ENCODE measurements at places on chromosomes 7 and 10. TPM values are rescaled to one million over a fixed set of nuclear protein-coding genes. Genes with fewer than 3 reads are reported as not detected.

- no peak for ATAC-seq
Observed at GRCh38 chr7:102186306-102186705, 100.4 kb upstream of the SH2B2 start.

DNA sequence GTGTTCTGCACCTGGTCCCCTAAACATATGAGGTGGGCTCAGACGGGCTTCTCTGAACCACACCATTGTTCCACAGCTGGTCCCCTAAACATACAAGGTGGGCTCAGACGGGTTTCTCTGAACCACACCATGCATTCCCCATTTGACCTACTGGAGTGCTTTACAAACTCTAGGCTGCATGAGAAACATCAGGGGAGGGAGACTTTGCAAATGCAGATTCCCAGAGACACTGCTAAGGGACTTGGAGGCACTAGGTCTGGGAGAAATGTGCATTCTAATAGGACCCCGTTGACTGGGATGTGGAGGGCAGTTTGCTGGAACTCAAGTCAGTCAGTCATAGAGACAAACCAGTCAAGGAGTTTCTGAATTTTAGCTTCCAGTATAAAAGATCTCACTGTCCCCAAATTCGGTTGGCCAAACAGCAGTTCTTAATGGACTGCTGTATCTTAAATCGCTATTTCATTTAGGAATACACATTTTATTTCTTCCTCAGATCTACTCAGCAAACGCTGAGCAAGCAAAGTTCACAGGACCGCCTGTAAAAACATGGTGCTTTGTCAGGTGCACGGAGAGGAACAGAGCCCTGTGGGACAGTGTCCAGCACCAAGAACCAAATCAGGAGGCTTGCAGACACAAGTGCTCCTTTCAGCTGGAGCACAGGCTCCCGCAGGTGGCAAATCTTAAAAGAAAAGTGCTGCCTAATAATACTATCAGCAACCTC lies 198.8 kb downstream of the SFMBT2 start:
- ATAC-seq = no peak

GRCh38 chr7:156238366-156239133 lies 402.0 kb upstream of the RNF32 start:
- ATAC-seq = no peak

Gene LRRC61
- total RNA-seq = 7.1 TPM

Gene IRF5
- 10.1 TPM for total RNA-seq

Gene DOCK4
- total RNA-seq = 30.4 TPM

Gene HERC4
- total RNA-seq = 30.3 TPM

Gene DLX5
- not detected for total RNA-seq

Gene BAIAP2L1
- total RNA-seq = 1.2 TPM

Gene ATP5F1C
- total RNA-seq = 300 TPM

Gene ANKRD22
- total RNA-seq = not detected

GRCh38 chr7:43764039-43764761 lies 5.7 kb downstream of the BLVRA start:
- peak; percentile 60 for ATAC-seq

- ATAC-seq = peak; percentile 78
Observed at GRCh38 chr10:108911814-108912541, 1011.3 kb downstream of the XPNPEP1 start.

DNA sequence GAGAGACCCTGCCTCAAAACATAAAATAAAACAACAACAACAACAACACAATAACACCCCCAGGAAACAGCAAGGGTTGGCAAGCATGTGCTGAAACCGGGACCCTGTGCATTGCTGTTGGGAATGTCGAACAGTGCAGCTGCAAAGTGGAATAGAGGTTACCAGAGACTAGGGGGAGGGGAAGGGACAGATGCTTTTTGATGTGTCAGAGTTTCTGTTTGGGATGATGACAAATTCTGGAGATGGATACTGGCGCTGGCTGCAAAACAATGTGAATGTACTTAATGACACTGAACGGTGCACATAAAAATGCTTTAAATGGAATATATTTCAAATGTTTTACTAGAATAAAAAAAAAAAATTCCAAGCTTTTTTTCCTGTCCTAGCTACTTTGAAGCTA lies 241.8 kb downstream of the TEX36 start:
- ATAC-seq = no peak

GRCh38 chr10:76286536-76286935 lies 855.1 kb downstream of the LRMDA start:
- ATAC-seq = no peak

DNA sequence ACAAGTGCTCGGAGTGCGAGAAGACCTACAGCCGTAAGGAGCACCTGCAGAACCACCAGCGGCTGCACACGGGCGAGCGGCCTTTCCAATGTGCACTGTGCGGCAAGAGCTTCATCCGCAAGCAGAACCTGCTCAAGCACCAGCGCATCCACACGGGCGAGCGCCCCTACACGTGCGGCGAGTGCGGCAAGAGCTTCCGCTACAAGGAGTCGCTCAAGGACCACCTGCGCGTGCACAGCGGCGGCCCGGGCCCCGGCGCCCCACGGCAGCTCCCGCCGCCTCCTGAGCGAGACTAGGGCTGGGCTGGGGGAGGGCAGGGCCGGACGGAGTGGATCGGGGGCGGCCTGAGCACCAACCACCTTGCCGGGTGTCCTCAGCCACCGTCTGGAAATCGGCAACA lies 15.1 kb upstream of the ZNF212 start:
- ATAC-seq = no peak

Gene GPR26
- not detected for total RNA-seq

DNA sequence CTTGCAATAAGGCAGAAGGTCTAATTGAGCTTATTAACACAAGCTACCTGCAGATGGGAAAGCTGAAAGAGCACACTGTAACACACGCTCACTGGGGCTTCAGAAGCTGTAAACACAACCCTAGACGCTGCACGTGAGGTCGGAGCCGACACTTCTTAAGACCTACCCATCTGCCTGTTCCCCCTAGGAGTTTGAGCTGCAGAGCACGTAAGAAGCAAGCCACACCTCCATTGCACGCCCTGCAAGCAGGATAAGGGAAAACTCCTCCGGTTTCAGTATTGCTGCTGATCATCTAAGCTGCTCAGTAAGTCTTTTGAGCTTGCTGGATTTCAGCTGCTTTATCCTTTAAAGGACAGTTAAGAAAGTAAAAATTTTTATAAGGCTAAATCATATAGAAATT lies 244.0 kb upstream of the ZWINT start:
- no peak for ATAC-seq

DNA sequence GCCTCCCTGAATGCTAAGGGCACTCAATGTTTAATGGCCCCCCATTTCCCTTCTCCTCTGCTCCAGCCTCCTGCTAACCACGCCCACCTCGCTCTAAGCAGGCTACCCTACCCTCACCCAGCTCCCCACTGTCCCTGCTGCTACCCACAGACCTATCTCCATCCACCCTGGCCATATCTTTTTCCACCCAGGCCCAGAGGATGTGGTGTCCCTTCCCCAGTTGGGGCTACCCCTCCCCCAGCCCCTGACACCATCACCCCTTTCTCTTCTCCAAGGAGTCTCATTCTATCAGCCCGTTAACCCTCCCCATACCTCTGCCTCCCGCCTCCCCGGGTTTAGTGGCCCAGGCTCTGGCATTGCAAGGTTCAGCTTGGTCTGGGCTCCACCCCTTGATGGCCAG lies 28.9 kb upstream of the PPIF start:
- no peak for ATAC-seq

DNA sequence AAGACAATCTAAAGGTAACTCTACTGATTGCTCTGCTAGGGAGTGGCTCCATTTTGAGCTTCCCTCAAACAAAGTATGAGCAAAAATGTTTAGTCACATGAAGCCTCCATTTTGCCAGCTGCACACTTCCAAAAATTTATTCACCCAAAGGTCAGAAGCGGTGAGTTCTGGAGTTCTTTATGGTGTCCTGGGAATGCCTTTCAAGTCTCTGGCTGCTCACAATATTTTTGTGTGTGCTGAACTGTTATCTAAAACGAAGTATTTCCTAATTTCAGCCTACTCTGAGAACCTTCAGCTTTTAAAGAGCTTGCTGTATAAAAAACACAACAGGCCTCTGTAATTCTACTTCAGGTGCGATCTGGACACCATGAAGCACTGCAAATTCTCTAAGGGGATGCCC lies 15.6 kb downstream of the NRCAM start:
- ATAC-seq = no peak

Gene ZPBP
- not detected for total RNA-seq

GRCh38 chr10:84214612-84215235 lies 10.6 kb downstream of the LRIT2 start:
- ATAC-seq = no peak

GRCh38 chr7:50649259-50649885 lies 84.2 kb upstream of the DDC start:
- no peak for ATAC-seq

DNA sequence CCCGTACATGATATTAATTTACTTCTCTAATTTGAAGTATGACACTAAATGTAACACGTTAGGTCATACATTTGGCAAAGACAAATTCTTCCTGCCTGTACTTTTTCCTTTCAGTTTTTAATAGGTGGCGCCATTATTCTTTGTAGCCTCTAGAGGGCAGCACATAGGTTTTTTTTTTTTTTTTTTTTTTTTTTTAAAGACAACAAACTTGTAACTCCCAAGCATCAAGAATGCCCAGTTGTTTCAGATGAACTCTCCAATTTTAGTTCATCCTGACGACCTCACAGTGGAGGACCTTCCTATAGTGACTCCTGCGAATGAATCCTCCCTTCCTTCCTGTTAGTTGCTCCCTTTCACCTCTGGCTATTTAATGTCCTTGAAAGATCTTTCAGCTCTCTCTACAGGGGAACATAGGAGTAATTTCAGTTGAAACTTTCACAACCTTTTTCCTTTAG lies 139.3 kb upstream of the HDAC9 start:
- no peak for ATAC-seq

DNA sequence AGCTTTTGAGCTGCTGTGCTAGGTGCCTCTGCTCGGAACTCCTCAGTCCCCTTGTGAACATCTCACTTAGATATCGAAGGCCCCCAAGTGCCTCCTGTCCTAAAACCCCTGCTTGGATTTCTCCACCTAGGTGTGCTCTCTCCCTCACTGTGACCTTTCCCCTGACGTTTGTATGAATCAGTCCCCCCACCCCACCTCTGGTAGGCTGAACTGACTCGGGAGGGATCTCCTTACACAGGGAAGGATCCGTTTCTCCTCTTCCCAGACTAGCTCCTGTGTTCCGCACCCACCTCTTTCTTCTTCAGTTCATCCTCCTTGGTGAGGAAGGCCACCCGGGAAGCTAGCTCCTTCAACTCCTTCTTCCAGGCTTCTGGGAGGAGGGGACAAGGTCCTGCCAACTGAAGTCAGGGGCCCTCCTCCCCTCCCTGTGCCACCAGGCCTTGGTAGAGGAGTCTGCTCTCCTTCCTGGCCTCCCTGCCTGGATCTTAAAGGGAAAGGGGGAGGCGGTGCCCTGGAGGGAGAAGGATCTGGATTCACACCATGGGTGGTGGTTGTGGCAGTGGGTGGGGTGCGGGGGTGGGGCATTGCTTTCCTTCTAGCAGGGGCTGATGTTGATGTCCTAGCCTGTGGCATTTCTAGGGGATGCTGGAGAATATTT lies 6.8 kb downstream of the TBATA start:
- no peak for ATAC-seq

- peak; percentile 35 for ATAC-seq
Observed at GRCh38 chr10:33706746-33707145, 372.3 kb upstream of the NRP1 start.

DNA sequence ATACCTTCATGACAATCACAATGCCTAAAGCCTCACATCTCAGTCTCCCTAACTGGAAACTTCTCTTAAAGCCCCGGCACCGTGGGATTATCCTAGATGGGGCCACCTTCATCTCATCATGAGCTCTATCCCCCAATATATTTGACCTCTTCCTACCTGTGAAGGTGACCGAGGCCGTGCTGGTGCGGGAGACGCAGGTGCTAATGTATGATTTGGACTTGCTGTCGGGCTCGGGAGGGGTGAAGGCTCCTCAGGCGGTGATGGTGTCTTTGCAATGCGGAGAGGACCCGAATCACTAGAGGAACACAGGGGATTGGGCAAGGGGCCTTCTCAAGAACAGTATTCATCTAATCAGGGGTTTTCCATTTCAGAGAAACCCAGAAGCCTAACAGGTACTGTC lies 168.4 kb downstream of the AMPH start:
- no peak for ATAC-seq

Gene NUTM2D
- 2.9 TPM for total RNA-seq

- ATAC-seq = no peak
Observed at GRCh38 chr10:116270126-116270770, 2.8 kb downstream of the GFRA1 start.

DNA sequence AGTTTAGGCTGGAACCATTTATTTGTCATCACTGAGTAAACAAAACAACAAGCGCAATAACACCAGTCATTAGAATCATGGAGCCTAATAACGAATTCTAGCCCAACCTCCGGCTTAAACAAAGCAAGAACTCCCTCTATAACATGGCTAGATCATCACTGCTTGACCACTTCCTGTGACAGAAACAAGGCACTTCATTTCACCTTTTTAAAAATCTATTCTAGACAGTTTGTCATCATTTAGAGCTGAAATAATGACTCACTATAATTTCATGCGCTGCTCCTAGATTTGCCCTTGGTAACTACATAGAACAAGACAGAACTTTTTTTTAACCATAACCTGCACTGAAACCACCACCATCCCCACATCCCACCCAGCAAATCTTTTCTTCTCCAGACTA lies 81.3 kb downstream of the OSBPL3 start:
- ATAC-seq = no peak

- ATAC-seq = no peak
Observed at GRCh38 chr10:27699776-27700175, 45.8 kb downstream of the MKX start.

GRCh38 chr10:123109466-123109865 lies 26.3 kb upstream of the HMX3 start:
- ATAC-seq = no peak

DNA sequence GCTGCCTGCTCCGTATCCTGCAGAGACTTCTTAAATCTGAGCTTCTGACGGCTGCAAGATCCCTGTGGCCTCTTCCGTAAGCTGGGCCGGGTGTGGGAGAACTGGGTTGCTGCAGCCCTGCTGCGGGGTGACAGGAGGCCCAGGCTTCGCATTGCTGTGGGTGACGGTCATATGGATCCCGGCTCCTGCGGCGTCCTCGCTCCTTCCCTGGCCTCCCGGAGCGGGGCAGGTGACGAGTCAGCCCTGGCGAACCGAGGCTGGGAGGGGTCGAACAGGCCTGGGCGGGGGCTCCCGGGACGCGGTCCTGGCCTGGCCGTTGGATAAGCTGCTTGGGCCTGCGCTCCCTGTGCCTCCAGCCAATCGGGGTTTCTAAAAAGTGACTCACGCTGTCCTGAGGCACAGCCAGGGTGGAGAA lies 7.8 kb upstream of the UBE2D1 start:
- peak; percentile 86 for ATAC-seq

DNA sequence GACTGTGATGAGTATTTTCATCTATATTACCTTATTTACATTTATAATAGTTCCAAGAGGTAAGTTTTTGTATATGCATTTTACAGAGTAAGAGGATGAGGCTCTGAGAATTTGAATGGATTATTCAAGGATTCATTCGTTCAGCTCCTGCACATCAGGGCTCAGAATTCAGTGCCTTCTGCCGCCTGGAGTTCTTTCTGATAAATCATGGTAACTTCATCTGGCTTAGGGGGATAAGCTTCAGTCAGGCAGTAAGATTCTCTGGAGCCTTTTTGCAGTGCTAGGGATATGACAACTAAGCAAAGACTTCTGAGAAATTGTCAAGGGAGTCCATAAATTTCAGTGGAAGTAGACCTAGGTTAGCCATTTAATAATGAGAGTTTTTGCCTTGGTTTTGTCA lies 668.6 kb downstream of the NRG3 start:
- no peak for ATAC-seq

- ATAC-seq = peak; percentile 55
Observed at GRCh38 chr10:80154978-80155695, 22.6 kb downstream of the PLAC9 start.

All from gastroesophageal sphincter (tissue), 4 donors.